Naive thymus-derived CD8-positive, alpha-beta T cell (primary cell): ENCODE measurements at places on chromosomes 1 and 21. TPM values are rescaled to one million over a fixed set of nuclear protein-coding genes. Genes with fewer than 3 reads are reported as not detected.

HUNK gene
- 0.23 TPM for total RNA-seq

PRAMEF9 gene
- not detected for total RNA-seq

RCSD1 gene
- 149 TPM for total RNA-seq

MMP23B gene
- 6.1 TPM for total RNA-seq

SYCP1 gene
- total RNA-seq, result not detected

NEK2 gene
- 0.16 TPM for total RNA-seq

WNT9A gene
- not detected for total RNA-seq

PIGV gene
- total RNA-seq, result 25.2 TPM

OR14K1 gene
- total RNA-seq, result not detected

RGS8 gene
- total RNA-seq, result not detected

CELSR2 gene
- 6.8 TPM for total RNA-seq

MTARC1 gene
- total RNA-seq, result not detected

GJA9 gene
- total RNA-seq, result not detected

DARS2 gene
- 12.6 TPM for total RNA-seq

NBPF14 gene
- 19.3 TPM for total RNA-seq

NPHS2 gene
- not detected for total RNA-seq

NIBAN1 gene
- total RNA-seq, result 1.6 TPM

RAB7B gene
- total RNA-seq, result not detected

NIPAL3 gene
- total RNA-seq, result 58.3 TPM

SYNC gene
- total RNA-seq, result not detected

RERE gene
- 84.2 TPM for total RNA-seq

TMEM125 gene
- not detected for total RNA-seq

HES3 gene
- total RNA-seq, result not detected

IRF6 gene
- 2.4 TPM for total RNA-seq

MPL gene
- not detected for total RNA-seq

NUF2 gene
- total RNA-seq, result 3.5 TPM

HAPLN2 gene
- 0.58 TPM for total RNA-seq

CASQ2 gene
- not detected for total RNA-seq

WDR3 gene
- total RNA-seq, result 30.5 TPM

PSRC1 gene
- 0.31 TPM for total RNA-seq

GFI1 gene
- total RNA-seq, result 22.4 TPM

RRP15 gene
- 20.4 TPM for total RNA-seq
